ENCODE measurements at places on chromosomes 6 and 20. TPM values are rescaled to one million over a fixed set of nuclear protein-coding genes. Genes with fewer than 3 reads are reported as not detected.

The SYS1 gene
- total RNA-seq: 57.7 TPM

The SNAI1 gene
- total RNA-seq: 4.3 TPM

The PNLDC1 gene
- 0.71 TPM for total RNA-seq

The HNF4A gene
- not detected for total RNA-seq

The BPI gene
- not detected for total RNA-seq

The ARHGAP40 gene
- not detected for total RNA-seq

The MCHR2 gene
- not detected for total RNA-seq

- no peaks in the 10 kb centered on the region for H3K36me3 ChIP-seq
- H3K27ac ChIP-seq: no peak overlapping the region
- no peak for DNase-seq
- H3K27me3 ChIP-seq: no peaks in the 10 kb centered on the region
- peaks cover 62% of the 10 kb centered on the region for H3K4me1 ChIP-seq
Measured at GRCh38 chr6:37565267-37566110, 65.8 kb upstream of the CCDC167 start.

- no peaks in the 10 kb centered on the region for H3K27me3 ChIP-seq
- H3K36me3 ChIP-seq: no peaks in the 10 kb centered on the region
- H3K4me1 ChIP-seq: peaks cover 42% of the 10 kb centered on the region
- DNase-seq: peak; percentile 97
Measured at GRCh38 chr20:36460648-36461599, 80.4 kb upstream of the MYL9 start.

DNA sequence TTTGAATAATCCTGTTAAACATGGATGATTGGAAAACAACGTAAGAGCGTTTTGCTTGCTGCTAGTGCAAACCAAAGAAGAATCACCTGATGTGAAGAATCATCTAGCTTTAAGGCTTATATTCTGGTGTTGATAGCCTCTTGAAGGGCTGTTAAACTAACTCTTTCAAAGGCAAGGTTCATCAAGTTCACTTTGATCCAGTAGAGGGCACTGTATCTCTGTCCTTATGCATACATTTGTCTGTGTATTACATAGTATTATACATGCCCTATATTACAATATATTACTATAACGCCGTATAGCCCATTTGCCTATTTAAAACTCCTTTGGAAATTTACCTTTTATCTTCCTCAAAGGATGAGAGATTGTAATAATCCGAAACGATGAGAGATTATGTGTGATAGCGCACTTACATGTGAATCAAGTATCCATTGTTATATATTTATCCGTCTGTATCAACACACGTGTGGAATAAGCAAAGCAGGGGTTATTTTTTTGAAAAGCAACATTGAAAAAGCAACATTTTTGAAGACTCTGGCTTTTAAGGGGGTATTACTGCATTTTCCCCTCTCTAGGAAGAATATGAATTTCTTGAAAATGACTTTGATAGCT, 50.8 kb upstream of the NRN1 start:
- no peak overlapping the region for H3K27ac ChIP-seq
- H3K4me1 ChIP-seq: no peaks in the 10 kb centered on the region
- no peak overlapping the region for H3K4me3 ChIP-seq
- peaks cover 16% of the 10 kb centered on the region for H3K27me3 ChIP-seq

- H3K27me3 ChIP-seq: peaks cover 6% of the 10 kb centered on the region
- H3K27ac ChIP-seq: no peak overlapping the region
- H3K36me3 ChIP-seq: no peaks in the 10 kb centered on the region
- no peak overlapping the region for H3K4me3 ChIP-seq
- H3K4me1 ChIP-seq: no peaks in the 10 kb centered on the region
- DNase-seq: no peak
Measured at GRCh38 chr6:148222846-148223245, 119.8 kb upstream of the SASH1 start.

GRCh38 chr6:87366072-87366827, 21.6 kb downstream of the C6orf163 start:
- no peaks in the 10 kb centered on the region for H3K27me3 ChIP-seq
- no peak for DNase-seq
- H3K4me3 ChIP-seq: no peak overlapping the region
- no peaks in the 10 kb centered on the region for H3K36me3 ChIP-seq
- no peak overlapping the region for H3K27ac ChIP-seq

- H3K36me3 ChIP-seq: no peaks in the 10 kb centered on the region
- peaks cover 36% of the 10 kb centered on the region for H3K27me3 ChIP-seq
- no peak overlapping the region for H3K27ac ChIP-seq
Measured at GRCh38 chr20:56925082-56925830, 296.1 kb downstream of the TFAP2C start.

DNA sequence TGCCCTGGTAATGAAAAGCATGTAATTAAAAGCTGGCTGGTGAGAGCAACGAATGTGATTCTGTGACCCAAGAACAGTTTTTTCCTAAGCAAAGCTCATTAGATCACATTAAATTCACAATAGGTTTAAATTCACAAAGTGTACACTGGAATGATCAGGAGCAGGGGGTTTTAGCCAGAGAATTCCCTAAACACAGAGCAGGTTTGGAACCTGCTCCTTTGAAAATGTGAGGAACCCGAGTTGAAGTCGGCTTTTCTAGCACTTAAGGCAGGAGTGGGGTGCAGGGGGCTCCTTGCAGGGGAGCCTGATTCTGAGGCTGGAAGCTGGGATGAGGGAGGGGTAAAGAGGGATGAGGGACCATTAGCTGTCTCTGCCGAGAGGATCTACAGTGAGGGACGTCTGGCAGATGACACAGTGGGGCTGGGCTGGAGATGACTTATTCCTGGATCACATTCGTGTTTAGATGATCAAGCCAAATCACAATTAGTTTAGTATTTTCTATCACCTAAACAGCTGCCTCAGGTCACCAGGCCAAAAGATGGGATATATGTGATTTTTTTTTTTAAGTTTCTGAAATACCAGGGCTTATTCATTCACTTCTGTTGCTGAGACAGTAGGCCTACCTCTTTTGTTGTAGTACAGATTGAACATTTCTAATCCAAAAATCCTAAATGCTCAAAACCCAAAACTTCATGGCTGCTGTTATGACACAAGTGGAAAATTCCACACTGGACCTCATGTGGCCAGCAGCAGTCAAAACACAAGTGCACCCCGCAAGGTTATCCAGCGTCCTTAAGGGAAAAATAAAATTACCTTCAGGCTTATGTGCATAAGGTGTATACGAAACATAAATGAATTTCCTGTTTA, 93.1 kb upstream of the HIVEP1 start:
- no peaks in the 10 kb centered on the region for H3K36me3 ChIP-seq
- H3K27ac ChIP-seq: no peak overlapping the region
- no peaks in the 10 kb centered on the region for H3K27me3 ChIP-seq
- H3K4me3 ChIP-seq: no peak overlapping the region
- no peak for DNase-seq

GRCh38 chr6:157659536-157660271, 163.3 kb upstream of the SNX9 start:
- H3K4me3 ChIP-seq: no peak overlapping the region
- H3K27me3 ChIP-seq: no peaks in the 10 kb centered on the region
- peaks cover 56% of the 10 kb centered on the region for H3K36me3 ChIP-seq

DNA sequence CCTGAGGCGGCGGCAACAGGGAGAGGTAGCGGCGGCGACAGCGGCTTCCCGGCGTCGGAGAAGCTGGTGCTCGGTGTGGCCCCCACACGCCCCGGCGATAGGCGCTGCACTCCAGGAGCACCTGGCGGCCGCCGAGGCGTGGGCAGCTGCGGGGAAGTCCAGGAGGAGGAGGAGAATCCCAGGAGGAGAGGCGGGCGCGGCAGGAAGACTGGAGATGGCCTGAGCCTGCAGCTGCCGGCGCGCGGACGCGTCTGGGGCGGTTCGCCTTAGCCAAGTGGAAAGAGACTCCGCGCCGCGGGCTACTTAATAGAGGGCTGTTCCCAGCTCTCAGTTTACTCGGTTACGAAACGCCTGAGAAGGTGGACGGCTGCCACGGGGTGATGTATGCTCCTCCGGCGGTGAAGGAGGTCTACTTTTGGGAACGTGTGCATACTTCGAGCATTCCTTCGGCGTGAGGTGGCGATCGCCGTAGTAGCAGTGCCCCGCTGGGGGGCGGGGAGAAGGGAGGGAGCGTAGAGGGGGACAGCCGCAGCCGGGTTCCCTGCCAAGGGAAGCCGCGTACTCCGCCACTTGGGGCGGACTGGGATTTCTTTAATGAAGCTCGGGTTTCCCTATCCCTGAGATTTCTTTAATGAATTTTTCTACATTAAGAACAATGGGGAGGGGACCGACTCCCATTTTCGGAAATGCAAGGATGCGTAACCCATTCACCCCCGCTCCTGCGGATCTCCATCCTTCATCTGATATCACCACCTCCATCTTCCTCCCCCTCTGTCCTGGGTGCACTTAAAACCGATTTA, at the start of gene COL12A1:
Gene COL12A1, minus strand, starts transcription at position 278 of the 800 bp plus-strand sequence. CDS start 3,261 bp downstream, outside the sequence.
- H3K36me3 ChIP-seq: no peaks in the 10 kb centered on the region
- H3K27me3 ChIP-seq: peaks cover 83% of the 10 kb centered on the region
- H3K4me3 ChIP-seq: peak within 1 kb of the TSS; percentile 20
- peak; percentile 52 for DNase-seq
- peaks cover 57% of the 10 kb centered on the region for H3K4me1 ChIP-seq

DNA sequence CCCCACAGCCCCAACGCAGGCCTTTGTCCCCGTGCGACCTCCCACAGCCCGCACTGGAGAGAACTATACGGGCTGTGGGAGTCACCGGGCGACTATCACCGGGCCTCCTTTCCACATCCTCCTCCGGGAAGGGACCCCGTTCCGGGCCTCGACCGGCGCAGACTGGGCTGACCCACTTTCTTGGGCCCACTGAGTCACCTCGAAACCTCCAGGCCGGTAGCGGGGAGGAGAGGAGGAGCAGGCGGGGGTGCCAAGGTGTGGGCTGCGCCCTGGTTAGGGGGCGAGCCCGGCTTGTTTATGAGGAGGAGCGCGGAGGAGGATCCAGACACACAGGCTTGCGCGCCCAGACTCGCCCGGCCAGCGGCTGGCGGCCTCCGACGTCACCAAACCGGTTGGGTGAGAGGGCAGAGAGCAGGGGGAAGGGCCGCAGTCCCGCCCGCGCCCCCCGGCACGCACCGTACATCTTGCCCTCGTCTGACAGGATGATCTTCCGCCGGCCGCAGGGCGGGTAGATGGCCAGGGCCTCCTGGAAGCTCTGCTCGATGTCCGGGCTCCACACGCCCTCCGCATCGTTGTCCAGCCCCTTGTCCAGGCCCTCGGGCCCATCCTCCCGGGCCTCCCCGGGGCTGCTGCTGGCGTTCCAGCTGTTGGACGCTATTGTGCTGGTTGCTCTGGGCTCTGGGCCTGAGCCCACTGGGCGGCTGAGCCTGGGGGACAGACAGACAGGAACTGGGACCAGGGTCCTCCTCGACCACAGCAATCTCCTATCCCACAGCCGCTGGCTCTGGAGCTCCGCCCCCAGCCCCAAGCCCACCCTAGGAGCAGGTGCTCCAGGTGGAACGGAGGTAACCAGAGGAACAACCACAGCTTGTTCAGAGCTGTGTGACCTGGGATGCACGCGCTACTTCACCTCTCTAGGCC, 10.6 kb downstream of the TEAD3 start:
- no peaks in the 10 kb centered on the region for H3K4me1 ChIP-seq
- no peak overlapping the region for H3K27ac ChIP-seq

DNA sequence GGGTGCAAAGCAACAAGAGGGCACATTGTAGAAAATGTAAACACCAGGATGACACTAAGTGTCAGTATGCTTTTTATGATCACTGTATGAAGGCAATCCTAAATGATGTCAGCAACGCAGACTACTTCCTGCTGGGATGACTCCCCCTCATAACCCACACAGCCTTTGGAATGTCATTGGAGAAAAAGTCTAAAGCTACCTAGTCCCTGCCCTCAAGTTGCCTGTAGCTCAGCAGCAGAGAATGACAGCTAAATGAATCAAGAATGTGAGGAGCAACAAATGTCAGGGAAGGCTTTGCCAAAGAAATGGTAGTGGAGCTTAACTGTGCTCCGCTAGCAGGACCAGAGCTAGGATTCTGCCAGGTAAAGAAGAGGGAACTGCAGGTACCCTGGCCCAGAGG, 555.6 kb downstream of the CD83 start:
- H3K4me1 ChIP-seq: peaks cover 17% of the 10 kb centered on the region
- no peaks in the 10 kb centered on the region for H3K27me3 ChIP-seq
- H3K4me3 ChIP-seq: no peak overlapping the region

- no peaks in the 10 kb centered on the region for H3K36me3 ChIP-seq
- no peak overlapping the region for H3K4me3 ChIP-seq
- no peak for DNase-seq
- peaks cover 9% of the 10 kb centered on the region for H3K4me1 ChIP-seq
- no peak overlapping the region for H3K27ac ChIP-seq
Measured at GRCh38 chr20:53666144-53666543, 72.5 kb upstream of the ZNF217 start.

DNA sequence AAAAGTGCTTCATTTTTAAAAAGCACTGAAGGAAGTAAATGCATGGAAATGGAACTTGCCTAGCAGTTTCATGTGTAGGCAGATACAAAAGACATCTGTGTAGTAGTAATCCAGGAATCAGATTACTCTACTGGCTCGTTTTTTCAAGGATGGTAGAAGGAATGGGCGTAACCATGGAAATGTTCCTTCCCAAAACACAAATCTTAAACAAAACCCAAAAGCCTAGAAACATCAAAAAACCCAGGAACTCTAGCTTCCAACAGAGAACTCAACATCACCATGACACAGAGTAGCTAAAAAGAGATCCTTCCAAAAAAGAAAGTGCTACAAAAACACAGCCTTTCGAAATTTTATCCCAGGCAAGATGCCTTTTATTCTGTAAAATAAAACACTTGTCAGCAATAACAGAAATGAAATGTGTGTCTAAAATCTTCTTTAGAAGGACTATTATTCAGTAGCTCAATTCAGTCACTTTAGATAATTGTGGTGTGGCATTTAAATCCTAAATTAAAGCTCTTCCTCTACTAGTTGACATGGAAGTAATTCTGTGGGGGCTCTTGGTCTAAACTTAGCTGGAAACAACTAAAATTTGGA, 81.7 kb downstream of the FAM217A start:
- no peaks in the 10 kb centered on the region for H3K36me3 ChIP-seq
- H3K4me1 ChIP-seq: no peaks in the 10 kb centered on the region
- H3K27me3 ChIP-seq: no peaks in the 10 kb centered on the region

DNA sequence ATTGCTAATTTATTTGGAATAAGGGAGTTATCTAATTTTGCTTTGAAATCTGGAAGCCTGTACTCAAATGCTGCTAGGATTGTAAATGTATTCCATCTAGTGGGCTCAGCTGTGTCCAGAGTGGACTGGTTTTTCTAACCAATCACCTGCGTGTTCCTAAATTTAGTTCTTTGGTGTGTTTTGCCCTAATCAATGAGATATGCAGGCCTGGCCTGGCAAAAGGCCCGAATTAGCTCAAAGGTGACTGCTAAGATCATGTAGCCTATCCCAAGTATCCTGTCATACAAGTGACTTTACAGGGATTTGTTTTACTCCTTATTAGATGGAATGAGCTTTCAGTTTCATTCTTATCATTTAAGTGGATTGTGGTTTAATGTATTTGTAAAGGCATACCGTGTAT, 51.3 kb upstream of the ARMC2 start:
- H3K4me1 ChIP-seq: peaks cover 13% of the 10 kb centered on the region
- no peak overlapping the region for H3K27ac ChIP-seq
- H3K36me3 ChIP-seq: no peaks in the 10 kb centered on the region
- H3K27me3 ChIP-seq: peaks cover 18% of the 10 kb centered on the region
- no peak for DNase-seq

GRCh38 chr20:19920381-19921138, 96.6 kb upstream of the NAA20 start:
- H3K36me3 ChIP-seq: no peaks in the 10 kb centered on the region
- no peak overlapping the region for H3K27ac ChIP-seq
- H3K4me1 ChIP-seq: peaks cover 23% of the 10 kb centered on the region
- no peak for DNase-seq

GRCh38 chr6:36839749-36840431, 646 bp upstream of the CPNE5 start:
- H3K4me1 ChIP-seq: peaks cover 18% of the 10 kb centered on the region
- peaks cover 40% of the 10 kb centered on the region for H3K27me3 ChIP-seq
- no peaks in the 10 kb centered on the region for H3K36me3 ChIP-seq
- peak overlapping the region; percentile 42 for H3K4me3 ChIP-seq
- no peak overlapping the region for H3K27ac ChIP-seq
- DNase-seq: peak; percentile 63

All from B cell (primary cell).